ENCODE measurements at places on chromosomes 7 and 10.

- no peak for DNase-seq
Measured at GRCh38 chr7:105261689-105262088, 127.0 kb downstream of the SRPK2 start.

- no peak for DNase-seq
Measured at GRCh38 chr7:96061844-96062243, 260.1 kb downstream of the SLC25A13 start.

- DNase-seq = no peak
Measured at GRCh38 chr7:123241809-123242208, 42.0 kb upstream of the SLC13A1 start.

DNA sequence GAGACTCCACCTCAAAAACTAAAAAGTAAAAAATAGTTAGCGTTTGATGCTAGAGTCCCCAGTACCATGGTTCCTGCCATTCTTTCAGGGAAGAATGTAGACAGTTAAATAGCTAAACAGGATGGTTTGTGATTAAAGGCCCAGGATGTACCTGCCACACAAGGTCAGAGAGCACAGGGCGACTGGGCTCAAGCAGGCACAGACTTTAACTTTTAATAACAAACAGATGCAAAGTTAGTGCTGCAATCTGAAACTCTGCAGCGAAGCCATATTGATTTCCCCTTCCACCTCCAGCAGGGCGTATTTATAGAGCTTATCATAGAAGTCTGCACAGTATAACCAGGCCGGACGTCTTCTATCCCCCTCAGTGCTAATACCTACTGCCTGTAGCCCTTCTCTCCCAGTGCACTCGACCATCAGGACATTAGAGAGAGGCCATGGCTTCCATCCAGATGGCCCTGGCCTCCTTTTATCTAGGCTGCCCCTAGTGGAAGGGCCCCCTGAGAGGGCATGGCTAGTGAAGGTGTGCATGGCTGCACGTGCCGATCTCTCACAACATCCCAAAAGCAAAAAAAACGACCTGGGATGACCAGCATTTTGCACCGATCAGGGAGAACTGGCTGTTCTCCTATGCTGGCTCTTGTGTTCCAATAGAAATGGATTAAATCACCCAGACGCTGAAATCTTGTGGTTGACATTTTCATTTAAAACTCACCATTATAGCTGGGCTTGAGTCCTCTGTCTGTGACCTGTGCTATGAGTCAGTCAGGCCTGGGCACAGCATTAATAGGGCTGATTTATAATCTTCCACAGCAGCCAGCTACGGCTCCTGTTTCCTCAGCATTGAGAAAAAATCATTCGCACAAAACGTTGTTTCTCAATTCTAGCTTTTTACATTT is 7.6 kb upstream of the BAG3 start:
- DNase-seq = no peak

DNA sequence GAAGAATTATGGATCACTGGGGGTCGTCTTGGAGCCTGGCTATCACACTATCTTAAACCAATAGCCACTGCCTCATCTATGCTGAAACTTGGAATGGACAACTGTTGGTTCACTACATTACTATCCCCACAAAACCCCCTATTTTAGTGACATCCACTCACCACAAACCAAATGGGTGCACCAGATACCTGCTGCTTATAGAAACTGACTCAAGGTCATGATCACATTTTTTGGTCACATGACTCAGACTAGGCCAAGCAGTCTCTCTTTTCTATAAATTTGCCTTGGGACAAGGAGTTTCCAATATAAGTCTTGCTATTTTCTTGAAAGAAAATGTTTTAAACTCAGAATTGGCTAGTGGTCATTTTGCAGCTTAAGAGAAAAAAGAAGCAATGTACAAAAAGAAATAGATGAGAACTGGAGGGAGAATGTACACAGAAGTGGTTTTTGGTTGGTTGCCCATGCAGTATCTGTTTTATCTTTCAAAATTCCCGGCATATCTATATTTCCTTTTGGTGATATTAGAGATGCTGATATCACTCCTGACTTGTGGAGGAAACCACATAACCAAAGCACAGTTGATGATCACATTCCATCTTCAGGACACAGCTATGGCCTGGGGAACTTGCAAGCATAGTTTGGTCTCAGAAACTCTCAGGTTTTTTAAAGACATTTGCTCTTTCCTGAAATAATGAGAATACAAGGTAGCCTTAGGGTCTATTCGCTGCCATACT is 85.2 kb upstream of the CACNA2D1 start:
- DNase-seq = no peak

DNA sequence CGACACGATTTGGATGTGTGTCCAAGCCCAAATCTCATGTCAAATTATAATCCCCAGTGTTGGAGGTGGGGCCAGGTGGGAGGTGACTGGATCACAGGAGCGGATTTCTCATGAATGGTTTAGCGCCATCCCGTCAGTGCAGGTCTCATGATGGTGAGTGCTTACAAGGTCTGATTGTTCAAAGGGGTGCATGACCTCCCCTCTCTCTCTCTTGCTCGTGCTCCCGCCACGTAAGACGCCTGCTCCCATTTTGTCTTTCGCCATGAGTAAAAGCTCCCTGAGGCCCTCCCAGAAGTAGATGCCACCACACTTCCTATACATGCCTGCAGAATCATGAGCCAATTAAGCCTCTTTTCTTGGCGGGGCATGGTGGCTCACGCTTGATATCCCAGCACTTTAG is 71.5 kb upstream of the NANOS1 start:
- peak; percentile 32 for DNase-seq

- DNase-seq = no peak
Measured at GRCh38 chr10:670990-671389, 18.5 kb downstream of the DIP2C start.

DNA sequence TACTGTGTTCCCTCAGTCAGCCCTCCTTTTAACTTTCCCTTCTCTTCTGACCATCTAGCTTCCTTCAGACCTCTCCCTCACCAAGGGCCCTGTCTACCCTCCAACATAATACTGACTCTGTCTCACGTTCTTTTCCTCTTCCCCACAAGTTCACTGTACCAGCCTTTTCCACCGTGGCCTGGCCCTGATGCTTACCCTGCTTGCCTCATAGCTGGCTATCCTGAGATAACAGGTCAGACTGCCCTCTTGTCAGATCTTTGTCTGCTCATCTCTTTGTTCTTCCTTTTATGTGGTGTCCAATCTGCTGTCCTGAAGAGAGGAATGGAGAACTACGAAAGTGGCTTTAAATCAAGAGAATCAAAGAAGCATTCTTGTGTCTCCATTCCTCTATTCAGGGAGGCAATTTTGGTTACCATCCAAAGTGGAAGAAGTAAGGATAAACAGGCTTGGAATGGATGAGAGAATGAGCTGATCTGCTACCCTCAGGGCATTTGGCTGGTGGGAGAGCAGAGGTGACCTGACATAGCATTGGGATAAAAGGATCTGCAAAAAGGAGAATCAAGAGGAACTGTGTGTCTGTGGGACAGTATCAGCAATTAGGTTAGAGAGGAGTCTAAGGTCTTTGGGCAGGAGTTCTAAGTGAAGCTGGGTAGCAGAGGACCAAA is 8.1 kb downstream of the BTAF1 start:
- DNase-seq = no peak

- no peak for DNase-seq
Measured at GRCh38 chr10:87761892-87762291, 56.1 kb downstream of the ATAD1 start.

GRCh38 chr7:151371266-151371665 is 29.7 kb downstream of the NUB1 start:
- no peak for DNase-seq

DNA sequence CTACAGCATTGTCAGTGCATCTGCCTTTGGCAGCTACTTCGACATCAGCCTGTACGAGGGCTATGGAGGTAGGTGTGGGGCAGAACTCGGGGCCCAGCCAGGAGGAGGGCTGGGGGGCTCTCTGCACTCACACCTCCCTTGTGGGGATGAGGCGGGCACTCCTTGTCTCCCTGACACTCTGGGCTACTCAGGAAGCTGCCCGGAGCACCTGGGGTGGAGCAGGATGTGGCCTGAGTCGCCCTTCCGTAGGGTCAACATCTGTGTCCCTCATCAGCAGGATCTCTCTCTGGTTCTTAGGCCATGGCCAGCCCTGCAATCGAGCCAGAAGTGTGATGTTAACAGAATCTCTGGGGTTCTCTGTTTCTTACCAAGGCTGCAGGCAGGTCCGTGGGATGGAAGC is 40.2 kb downstream of the C10orf105 start:
- DNase-seq = no peak

GRCh38 chr10:103733045-103733419 is 122.3 kb downstream of the SH3PXD2A start:
- no peak for DNase-seq

DNA sequence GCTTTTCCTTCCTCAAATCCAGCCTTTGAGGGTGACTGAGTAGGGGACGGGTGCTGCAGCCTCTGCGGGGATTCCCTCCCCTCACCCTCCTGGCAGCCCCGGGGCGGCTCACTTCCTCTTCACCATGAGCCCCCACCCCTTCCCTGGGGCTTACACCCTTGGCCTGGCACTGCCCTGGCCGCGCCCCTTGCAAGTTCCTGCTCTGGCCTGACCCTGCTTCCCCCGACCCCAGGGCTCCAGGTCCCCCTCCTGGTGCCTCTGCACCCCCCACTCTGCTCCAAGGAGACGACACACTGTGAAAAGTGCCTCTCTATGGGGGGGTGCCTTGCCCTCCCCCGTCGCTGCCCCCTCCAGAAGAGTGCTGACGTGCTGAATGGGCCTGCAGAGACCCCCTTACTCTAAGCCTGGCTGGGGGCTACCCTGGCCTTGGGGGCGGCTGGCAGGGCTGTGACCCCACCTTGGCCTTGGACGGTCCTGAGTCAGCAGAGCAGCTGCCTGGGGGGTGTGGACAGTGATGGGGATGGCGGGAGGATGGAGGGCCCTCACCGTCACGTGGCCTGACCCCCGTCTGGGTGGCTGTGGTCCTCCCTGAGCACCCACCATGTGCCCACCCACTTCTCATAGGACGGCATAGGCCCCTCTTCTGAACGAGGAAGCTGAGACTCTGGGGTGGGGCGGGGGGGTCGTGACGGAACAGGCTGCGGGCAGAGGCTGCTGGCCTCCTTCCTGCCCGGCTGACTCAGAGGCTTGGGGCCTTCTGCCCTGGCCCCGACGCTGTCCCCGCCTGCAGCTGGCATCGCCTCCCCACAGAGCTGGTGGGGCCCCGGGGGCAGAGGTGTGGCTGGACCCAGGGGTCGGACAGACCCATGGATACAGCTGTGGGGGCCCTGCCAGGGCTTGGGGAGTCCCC is 9.8 kb downstream of the LFNG start:
- no peak for DNase-seq

- no peak for DNase-seq
Measured at GRCh38 chr7:117427258-117427701, at the start of gene ASZ1. TSS of gene ASZ1 (minus strand) at chr7:117427493. CDS start at chr7:117427460, 33 bp downstream.

DNA sequence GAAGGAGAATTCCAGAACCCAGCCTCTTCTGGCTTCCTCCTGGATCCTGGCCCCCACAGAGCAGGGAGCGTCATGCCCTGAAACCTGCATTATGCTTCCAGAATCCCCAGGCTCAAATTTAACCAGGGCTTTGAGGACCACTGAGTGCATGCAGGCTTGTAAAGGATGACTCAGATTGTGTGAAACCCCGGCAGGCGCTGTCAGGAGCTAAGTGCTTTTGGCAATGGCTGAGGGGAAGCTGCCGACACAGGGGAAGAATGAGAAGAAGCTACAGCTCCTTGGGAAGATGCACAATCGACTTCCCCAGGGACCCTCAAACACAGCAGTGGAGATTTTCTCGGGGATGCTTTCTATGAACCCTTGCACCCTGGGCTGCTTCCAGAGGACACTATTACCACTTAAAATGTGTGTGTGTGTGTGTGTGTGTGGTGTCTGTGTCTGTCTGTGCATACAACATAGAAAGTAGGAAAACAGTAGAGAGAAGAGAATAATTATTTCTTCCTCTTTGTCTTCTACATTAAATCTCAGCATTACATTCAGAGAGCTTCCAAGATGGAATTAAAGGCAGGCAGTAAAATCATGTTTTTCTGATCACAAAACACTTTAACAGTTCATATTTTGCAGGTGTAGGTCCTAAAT is 183.5 kb upstream of the INHBA start:
- DNase-seq = no peak

GRCh38 chr7:85714043-85714578 is 527.3 kb upstream of the SEMA3D start:
- DNase-seq = no peak

- DNase-seq = peak; percentile 15
Measured at GRCh38 chr10:49328401-49329145, 29.6 kb downstream of the C10orf71 start.

DNA sequence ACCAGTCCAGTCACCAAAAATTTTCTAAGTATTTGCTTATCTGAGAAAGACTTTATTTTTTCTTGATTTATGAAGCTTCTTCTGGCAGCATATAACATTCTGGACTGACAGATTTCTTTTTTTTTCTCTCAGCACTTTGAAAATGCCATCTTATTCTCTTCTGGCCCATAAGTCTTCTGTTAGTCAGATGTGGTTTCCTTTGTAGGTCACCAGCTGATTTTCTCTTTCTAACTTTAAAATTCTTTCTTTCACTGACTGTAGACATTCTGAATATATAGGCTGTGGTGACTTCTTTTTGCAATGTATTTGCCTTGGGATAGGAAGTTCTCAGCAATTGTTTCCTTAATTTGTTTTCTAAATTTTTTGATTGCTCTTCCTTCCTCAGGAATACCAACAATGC is 172.5 kb downstream of the CCDC7 start:
- DNase-seq = no peak

- no peak for DNase-seq
Measured at GRCh38 chr10:28199941-28200340, 102.9 kb downstream of the MPP7 start.

DNA sequence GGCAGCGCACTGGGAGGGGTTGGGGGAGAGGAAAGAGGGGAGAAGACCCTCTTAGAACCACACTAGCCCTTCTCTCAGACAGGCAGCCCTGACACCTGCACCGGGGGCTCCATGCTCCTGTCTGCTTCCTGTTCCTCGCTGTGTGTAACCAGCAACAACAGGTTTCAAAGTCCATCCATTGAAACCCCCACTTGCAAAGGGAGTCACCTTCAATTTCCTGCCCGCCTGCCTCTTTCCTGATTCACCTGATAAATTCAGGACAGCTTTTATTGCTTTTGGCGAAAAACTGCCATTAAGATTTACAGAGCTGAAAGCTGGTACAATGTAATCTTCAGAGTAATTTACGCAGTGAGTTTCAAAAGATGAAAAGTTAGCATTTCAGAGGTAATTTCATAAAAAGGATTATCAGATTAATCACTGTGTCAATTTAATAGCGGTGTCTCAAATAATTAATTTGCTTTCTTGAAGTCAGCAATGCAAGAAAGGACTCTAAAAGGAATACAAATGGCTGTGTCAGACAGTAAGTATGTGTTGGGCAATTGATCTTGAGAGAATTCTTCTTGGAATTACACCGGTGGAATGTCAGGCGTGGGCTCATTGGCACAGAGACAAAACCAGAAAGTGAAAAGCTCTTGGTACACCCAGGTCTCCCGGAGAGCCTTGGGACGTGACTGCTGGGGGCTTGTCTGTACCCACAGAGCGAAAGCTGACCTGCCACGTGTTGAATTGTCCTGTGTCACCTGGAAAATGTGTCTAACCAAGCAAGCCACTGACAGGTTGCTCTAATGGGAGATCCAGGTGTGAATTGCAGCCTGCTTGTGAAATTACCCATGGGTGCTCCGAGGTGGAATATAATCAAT is 60.7 kb downstream of the TMEM209 start:
- DNase-seq = no peak

Measured in ecto neural progenitor cell (in vitro differentiated cells).